ENCODE measurements at places on chromosomes 6 and 20.

- no peak for DNase-seq
Measured at GRCh38 chr6:155880900-155881299, 425.3 kb upstream of the NOX3 start.

- no peak for DNase-seq
Measured at GRCh38 chr20:17735206-17735804, 35.5 kb downstream of the BANF2 start.

- DNase-seq: no peak
Measured at GRCh38 chr6:102986086-102986485, 1592.6 kb downstream of the GRIK2 start.

- no peak for DNase-seq
Measured at GRCh38 chr6:7373739-7374138, 15.8 kb downstream of the CAGE1 start.

DNA sequence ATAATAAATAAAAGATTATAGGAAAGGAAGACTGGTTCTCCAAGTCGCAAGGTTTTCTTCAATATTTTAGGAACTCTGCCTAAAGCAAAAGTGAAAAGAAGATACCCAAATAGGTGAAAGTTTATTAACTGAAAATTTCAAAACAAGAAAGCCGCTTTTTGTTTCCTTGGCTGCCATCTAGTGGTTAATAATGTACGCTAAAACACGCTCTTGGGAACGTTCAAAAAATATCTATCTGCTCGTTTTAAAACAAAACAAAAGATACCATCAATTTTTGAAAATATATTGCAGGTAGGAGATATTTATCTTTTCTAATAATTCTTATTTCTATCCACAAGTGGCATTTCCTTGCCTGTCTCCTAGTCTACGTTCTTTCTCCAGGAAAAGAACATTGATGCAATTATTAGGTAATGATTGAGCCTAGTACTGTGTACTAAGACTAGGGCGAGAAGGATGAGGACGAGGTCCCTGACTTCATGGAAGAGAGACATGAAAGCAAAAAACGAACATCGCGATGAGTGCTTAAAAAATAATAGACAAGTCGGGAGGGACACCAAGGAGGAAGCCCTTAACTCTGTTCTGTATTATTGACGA, 97.2 kb downstream of the SPTLC3 start:
- DNase-seq: no peak

DNA sequence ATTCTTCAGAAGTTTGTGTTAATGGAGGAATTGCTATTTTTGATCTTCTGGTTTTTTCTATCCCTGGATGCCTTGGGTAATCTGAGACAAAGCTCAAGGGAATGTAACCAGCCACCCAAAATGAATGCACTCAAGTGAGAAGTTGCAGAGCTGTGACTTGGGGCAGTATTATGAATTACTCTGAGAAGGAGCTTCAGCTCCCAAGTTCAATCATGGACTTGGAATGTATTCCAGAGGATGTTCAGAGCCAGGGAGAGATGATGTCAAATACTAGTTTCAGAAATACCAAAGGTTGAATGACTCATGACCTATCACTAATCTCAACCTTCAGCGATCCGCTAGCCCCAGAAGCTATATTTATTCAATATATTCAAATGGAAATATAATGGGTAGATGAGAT, 375.2 kb upstream of the PLCB4 start:
- no peak for DNase-seq

DNA sequence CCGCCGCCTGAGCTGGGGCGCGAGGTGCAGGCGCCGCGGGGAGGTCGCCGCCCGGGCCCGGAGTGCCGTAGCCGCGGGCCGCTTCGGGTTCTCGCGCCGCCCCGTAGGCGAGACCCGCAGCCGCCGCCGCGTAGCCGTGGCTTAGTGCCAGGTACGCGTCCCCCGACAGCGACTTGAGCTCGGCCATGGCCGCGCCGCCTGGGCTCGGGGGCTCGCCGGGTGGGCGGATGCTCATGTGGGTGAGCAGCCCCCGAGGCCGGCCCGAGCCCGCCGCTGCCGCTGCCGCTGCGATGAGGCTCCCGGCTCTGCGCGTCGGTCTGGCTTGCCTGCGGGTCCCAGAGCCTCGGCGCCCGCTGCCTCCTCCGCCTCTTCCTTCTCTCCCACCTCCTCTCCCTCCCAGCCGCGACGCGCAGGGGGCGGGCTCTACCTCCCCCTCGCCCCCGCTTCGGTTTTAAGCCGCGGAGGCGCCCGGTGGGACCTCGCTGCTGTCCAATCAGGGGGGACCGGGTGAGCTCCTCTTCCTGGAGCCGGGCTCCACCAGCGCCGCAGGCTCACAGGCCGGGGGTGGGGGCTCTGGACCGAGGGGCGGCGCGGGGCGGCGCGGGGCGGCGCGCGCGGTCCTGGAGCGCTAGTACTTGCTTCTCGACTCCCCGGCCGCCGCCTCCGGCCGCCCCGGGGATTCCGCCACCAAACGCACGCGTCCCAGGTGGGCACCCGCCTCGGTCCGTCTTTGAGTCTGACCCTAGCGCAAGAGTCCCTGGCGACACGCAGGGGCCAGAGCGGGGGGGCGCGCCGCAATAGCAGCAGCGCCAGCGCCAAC, at the start of gene BHLHE23:
Gene BHLHE23 (minus strand): TSS at position 425 of the 820 bp plus-strand sequence. CDS start 190 bp downstream, at position 235.
- DNase-seq: no peak

- DNase-seq: no peak
Measured at GRCh38 chr6:150261997-150262697, 106.7 kb upstream of the IYD start.

- DNase-seq: no peak
Measured at GRCh38 chr6:105990151-105990550, 96.0 kb upstream of the PRDM1 start.

GRCh38 chr6:134802426-134803058, 147.4 kb downstream of the ALDH8A1 start:
- no peak for DNase-seq

DNA sequence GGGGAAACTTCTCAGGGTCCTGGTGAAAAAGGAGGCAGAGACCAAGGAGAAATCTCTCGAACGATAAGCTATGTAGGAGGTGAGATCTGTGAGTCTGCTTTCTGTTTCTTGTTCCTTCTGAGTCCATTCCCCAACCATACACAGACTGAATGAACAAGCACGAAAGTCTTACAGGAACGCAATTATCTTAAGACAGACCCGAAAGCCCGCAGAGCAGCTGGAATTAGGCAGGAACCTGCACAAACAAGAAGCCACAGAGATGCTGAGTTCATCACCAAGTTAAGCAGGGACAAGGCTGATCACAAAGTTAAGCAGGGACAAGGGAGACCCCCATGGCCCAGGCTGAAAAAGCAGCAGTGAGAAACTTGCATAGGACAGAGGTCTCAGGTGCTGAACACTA, 21.4 kb upstream of the NELFCD start:
- DNase-seq: no peak

DNA sequence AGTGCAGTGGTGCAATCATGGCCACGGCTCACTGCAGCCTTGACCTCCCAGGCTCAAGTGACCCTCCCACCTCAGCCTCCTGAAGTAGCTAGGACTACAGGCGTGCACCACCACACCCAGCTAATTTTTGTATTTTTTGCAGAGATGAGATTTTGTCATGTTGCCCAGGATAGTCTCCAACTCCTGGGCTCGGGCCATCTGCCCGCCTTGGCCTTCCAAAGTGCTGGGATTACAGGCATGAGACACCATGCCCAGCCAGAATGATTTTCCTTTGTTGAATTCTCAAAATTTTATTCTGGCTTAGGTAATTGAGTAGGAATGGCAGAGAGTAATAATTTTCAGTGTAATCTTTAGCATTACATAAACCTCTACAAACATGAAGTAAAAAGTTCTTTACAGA, 37.1 kb downstream of the SLC16A10 start:
- DNase-seq: no peak

DNA sequence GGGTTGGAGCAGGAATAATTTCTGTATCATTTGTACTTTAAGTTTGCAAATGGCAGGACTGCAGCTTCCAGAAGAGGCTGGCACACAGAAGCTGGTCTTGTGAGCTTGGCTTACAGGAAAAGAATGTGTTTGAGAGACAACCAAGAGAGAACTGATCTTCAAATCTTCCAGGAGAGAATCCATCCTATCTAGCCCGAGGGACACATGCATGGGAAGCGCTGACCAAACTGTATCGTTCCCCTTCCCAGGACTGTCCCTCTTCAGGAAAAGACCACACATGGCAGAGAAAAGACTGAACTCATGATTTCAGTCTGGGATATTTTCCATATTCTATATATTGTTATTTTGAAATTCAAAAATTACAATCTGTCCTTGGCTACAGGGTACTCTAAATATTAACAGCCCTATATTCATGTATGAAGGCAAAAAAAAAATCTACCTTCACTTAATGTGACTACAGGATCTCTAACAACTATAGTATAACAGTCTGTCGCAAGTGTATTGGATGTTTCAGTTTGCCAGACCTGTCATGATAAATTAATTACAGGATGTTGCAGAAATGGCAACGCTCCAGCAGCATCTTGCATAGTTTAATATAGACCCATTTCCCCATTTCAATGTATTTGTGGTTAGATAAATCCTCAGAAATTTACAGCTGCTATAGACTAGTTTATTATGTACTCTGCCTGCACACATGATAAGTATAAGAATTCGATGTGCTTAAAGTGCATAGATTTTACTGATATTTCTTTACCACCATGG, 99.4 kb downstream of the MYB start:
- DNase-seq: no peak

DNA sequence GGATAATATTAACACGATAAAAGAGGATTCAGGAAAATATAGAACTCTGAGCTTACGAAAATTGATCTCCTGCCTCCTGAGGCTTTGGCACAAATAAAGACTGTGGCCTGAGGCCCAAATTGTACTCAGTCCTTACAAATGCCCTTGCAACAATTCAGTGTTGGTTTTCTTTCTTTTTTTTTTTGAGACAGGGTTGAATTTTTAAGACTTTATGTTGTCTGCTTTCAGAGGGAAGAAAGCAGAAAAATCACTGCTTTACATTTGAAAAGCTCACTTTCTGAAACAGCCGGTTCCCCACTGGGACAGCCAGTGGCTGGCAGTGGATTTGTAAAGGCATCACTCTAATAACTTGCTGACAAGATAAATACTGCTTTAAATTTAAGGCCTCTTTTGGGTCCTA, 290.5 kb downstream of the SLC35F1 start:
- DNase-seq: no peak

- no peak for DNase-seq
Measured at GRCh38 chr6:151592449-151593159, 98.8 kb downstream of the CCDC170 start.

All from stimulated activated CD8-positive, alpha-beta memory T cell treated with anti-CD3 and anti-CD28 coated beads, Interleukin-7, amount 100 ng/mL, for 1 hour (primary cell).